ENCODE measurements at places on chromosomes 16 and 17.

GRCh38 chr17:82519971-82520903 is 705 bp downstream of the FOXK2 start:
- peak; percentile 35 for DNase-seq

DNA sequence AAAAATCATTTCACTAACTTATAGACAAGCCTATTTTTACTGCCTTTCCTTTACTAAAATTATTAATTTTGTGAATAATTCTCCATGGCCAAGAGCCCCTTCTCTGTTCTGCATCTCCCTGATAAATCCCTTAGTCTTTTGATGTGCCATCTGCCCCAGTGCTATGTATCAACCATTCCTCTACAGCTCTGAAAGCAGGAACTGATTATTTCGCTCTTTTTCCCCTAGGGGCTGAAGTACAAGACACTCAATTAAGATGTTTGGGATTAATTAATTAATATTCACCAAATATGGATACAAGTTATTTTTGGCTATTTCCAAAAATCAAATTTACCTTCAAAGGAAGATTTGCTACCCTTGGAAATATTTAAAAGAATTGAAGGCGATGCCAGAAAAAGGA is 26.6 kb downstream of the SSH2 start:
- no peak for DNase-seq

DNA sequence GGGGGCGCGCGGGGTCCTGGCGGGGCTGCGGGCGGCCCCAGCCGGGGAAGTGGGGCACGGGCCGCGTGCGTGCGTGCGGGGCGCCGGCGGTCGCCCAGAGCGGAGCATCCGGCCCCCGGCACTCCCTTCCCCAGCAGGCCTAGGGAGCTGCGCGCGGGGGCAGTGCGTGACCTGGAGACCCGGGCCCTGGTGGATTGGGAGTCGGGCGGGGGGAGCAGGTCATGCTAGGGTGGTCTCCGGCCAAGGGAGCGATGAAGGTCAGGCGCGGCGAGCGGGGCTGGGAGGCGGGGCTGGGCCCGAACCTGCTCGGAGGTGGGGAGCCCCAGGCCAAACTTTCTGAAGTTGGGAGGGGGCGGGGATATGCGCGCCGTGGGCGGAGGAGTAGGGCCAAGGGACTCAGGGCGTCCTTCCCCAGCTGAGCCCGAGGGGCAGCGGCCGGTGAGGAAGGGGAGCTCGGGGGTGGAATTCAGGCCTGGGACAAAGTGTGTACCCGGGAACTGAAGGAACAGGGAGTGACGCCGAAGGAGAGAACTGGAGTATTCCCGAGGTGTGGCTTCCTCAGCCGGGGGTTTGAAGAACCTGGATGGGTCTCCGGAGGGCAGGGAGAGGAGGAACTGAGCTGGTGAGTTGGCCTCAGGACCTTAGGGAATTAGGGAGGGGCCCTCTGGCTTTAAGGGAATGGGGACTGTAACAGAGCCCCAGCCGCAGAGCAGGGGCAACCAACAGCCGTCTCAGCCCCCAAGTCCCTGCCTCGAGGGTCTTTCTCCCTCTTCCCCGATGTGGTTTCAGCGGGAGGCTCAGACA is 589 bp downstream of the XYLT2 start:
- DNase-seq = peak; percentile 55

- DNase-seq = no peak
Observed at GRCh38 chr17:57143361-57143760, 58.3 kb downstream of the AKAP1 start.

GRCh38 chr16:20830372-20830771 is 24.0 kb downstream of the REXO5 start:
- DNase-seq = no peak

DNA sequence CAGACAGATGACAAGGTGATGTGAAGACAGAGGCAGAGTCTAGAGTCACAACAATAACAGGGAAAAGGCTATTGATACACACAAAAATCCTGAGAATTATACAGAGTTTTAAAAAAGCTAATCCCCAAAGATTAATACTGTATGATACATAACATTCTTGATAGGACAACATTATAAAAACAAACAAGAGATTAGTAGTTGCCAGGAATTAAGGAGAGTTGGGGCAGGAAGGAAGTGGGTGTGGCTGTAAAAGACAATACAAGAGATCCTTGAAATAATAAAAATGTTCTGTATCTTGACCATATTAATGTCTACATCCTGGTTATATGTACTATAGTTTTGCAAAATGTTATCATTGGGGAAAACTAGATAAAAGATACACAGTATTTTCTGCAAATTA is 309.5 kb upstream of the PMFBP1 start:
- no peak for DNase-seq

- no peak for DNase-seq
Observed at GRCh38 chr17:65898651-65899050, 293.3 kb downstream of the CEP112 start.

DNA sequence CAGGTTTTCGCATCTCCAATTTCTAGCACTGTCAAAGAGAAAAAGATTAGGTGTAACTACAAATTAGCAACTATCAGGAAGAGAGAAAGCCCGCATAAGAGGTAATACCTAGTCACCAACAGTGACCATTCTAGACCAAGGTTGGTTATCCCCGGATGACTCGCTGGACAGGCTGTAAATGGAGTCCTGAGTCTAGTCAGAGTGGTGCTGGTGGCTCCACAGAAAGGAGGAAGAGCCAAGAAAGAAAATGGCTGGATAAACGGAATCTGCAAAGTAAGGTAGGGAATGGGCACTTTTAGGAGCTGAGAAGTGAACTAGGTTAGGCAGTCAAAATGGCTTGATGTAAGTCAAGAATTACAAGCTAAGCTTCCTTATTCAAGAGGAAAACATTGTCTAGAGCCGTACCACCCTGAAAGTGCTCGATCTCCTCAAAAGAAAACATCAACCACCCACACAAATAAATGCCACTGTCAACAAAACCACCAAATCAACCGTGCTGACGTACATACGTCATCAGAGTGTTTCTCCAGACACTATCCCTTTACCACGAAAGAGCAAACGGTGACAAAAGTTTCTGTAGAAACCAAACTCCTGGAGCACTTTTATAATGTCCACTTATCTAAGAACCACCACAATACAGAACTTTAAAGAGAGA is 2.2 kb downstream of the GSPT1 start:
- DNase-seq = no peak

GRCh38 chr17:27991462-27991993 is 50.9 kb upstream of the NLK start:
- no peak for DNase-seq

GRCh38 chr17:53971361-53971760 is 148.6 kb downstream of the KIF2B start:
- DNase-seq = no peak

GRCh38 chr16:65375651-65376050 is 253.8 kb upstream of the CDH11 start:
- no peak for DNase-seq

Data from activated T-cell treated with anti-CD3 and anti-CD28 coated beads for 48 hours (primary cell).